Heart left ventricle (tissue), 16 donors: ENCODE measurements at places on chromosomes 3 and 15. TPM values are rescaled to one million over a fixed set of nuclear protein-coding genes. Genes with fewer than 3 reads are reported as not detected.

Gene CGGBP1
- 42.0 TPM for total RNA-seq

Gene ACKR2
- 2.4 TPM for total RNA-seq

- H3K4me1 ChIP-seq: no peaks in the 10 kb centered on the region
- H3K4me3 ChIP-seq: no peak overlapping the region
- no peaks in the 10 kb centered on the region for H3K27me3 ChIP-seq
- H3K36me3 ChIP-seq: no peaks in the 10 kb centered on the region
- no peak overlapping the region for H3K27ac ChIP-seq
Observed at GRCh38 chr3:85589145-85589544, 630.4 kb downstream of the CADM2 start.

DNA sequence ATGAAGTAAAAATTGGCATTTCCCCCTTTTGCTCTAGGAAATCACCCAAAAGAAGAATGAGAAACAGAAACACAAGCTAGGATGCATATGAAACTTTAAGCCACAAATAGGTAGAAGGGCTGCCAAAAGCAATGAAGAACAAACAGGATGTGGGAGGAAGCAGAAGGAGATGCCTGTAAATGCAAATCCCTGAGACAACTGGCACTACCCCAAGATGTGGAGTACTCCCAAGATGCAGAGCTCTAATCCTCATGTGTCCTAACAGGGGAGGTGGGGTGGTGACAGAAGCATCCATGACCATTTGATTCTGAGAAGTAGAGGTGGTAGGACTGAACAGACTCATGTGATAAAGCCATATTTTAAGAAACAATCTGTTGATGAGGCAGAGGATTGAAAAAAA is 31.9 kb upstream of the ZNF280D start:
- H3K36me3 ChIP-seq: no peaks in the 10 kb centered on the region
- no peak overlapping the region for H3K27ac ChIP-seq
- no peak overlapping the region for H3K4me3 ChIP-seq
- no peaks in the 10 kb centered on the region for H3K4me1 ChIP-seq
- no peaks in the 10 kb centered on the region for H3K27me3 ChIP-seq

GRCh38 chr3:129060276-129061022 is at the start of gene GP9:
Gene GP9, plus strand, starts transcription at chr3:129060779. Its CDS starts 961 bp downstream, at chr3:129061740.
- H3K27ac ChIP-seq: no peak within 1 kb of the TSS
- no peak for DNase-seq
- H3K4me3 ChIP-seq: no peak within 1 kb of the TSS
- peaks cover 2% of the 10 kb centered on the region for H3K4me1 ChIP-seq
- no peaks in the 10 kb centered on the region for H3K36me3 ChIP-seq

DNA sequence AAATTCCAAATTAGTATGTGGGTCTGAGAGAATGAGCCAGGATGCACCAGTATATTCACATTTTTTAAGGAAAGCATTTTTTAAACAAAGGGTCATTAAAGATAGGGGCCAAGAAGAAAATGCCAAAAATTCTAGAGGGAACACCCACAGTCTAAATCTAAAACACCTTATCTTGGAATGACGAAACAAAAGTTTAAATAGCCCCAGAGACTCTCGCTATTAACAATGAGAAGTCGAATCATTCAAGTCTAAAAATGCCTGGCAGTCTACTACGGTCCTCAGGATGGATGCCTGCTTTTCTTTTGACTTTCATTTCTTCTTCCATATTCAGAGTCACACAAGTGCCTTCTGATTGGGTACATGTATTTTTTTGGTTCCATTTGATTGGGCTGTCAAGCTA is 66.3 kb downstream of the SSUH2 start:
- no peaks in the 10 kb centered on the region for H3K36me3 ChIP-seq
- H3K27me3 ChIP-seq: no peaks in the 10 kb centered on the region
- no peak for DNase-seq
- H3K27ac ChIP-seq: no peak overlapping the region
- H3K4me3 ChIP-seq: no peak overlapping the region
- H3K4me1 ChIP-seq: no peaks in the 10 kb centered on the region

GRCh38 chr15:46956456-46956855 is 760.8 kb upstream of the SEMA6D start:
- no peaks in the 10 kb centered on the region for H3K27me3 ChIP-seq
- peak; percentile 38 for DNase-seq
- no peaks in the 10 kb centered on the region for H3K36me3 ChIP-seq
- H3K27ac ChIP-seq: no peak overlapping the region
- H3K4me1 ChIP-seq: no peaks in the 10 kb centered on the region

- no peaks in the 10 kb centered on the region for H3K36me3 ChIP-seq
- no peak overlapping the region for H3K4me3 ChIP-seq
- H3K27ac ChIP-seq: no peak overlapping the region
- no peaks in the 10 kb centered on the region for H3K4me1 ChIP-seq
Observed at GRCh38 chr3:162292409-162292808, 795.8 kb downstream of the OTOL1 start.

DNA sequence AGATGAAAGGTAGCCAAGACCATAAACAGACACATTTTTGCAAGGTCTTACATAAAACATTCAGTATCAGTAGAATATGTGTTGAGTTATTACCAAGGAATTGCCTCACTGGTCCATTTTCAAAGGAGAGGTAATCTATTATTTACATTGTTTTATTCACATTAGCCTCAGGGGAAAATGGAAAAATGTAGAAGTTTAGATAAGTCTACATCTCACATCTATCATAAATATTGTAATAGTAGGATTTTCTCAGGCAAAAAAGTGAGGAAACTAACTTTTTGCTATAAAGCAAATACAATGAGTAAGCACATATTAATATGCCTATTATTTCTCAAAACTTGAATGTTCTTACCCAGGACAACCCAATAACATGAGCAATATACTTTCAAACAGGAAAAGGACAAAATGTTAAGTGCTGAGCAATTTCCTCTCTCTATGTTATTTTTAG is 184.6 kb upstream of the AGTR1 start:
- H3K4me3 ChIP-seq: no peak overlapping the region
- DNase-seq: no peak
- no peaks in the 10 kb centered on the region for H3K4me1 ChIP-seq
- no peak overlapping the region for H3K27ac ChIP-seq
- H3K36me3 ChIP-seq: no peaks in the 10 kb centered on the region

- H3K4me1 ChIP-seq: peaks cover 2% of the 10 kb centered on the region
- DNase-seq: no peak
- H3K27ac ChIP-seq: peak overlapping the region; percentile 8
- no peak overlapping the region for H3K4me3 ChIP-seq
- no peaks in the 10 kb centered on the region for H3K27me3 ChIP-seq
Observed at GRCh38 chr3:194661946-194662345, 10.0 kb downstream of the LSG1 start.

DNA sequence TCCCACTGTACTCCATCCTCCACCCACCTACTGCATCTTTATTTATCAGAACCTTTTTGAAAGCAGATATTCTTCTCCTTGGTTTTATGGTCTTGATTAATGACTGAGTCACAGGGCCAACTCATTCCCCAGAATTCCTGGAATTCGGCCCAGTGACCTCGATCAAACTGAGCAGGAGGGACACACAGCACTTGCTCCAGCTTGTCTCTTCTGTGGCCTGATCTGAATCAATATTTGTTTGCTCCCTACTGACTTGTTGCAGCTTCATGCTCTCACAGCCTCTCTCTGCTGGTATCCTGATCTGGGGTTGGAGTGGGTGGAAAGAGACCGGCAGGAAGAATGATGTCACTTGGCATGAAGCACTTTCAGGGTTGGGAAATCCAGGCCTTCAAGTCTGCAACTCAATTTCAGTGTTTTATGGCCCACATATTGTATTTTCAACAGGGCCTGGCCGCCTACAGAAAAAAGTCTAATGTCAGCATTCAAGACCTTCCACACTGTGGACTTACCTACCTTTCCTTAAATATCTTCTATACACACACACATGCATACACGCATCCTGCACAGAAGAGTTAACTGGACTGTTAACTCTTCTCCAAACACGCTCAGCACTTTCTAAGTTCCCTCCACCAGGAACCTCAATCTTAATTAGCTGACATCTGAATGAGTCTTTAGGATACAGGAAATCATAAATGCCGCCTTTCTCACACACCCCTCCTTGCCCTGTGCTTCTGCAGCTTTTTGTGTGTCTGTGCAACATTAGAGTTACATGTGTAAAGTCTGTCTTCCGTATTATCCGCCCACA is 4.6 kb downstream of the ANXA2 start:
- peaks cover 83% of the 10 kb centered on the region for H3K4me1 ChIP-seq
- peak overlapping the region; percentile 20 for H3K4me3 ChIP-seq
- peaks cover 55% of the 10 kb centered on the region for H3K36me3 ChIP-seq
- H3K27ac ChIP-seq: peak overlapping the region; percentile 96

GRCh38 chr3:87468938-87469337 is 192.6 kb upstream of the POU1F1 start:
- no peak for DNase-seq
- no peaks in the 10 kb centered on the region for H3K4me1 ChIP-seq
- no peak overlapping the region for H3K27ac ChIP-seq
- H3K27me3 ChIP-seq: no peaks in the 10 kb centered on the region
- H3K36me3 ChIP-seq: no peaks in the 10 kb centered on the region

GRCh38 chr3:11367143-11367693 is 95.0 kb downstream of the ATG7 start:
- peaks cover 6% of the 10 kb centered on the region for H3K4me1 ChIP-seq
- no peak overlapping the region for H3K4me3 ChIP-seq
- H3K36me3 ChIP-seq: no peaks in the 10 kb centered on the region

Gene GRK7
- total RNA-seq: not detected

DNA sequence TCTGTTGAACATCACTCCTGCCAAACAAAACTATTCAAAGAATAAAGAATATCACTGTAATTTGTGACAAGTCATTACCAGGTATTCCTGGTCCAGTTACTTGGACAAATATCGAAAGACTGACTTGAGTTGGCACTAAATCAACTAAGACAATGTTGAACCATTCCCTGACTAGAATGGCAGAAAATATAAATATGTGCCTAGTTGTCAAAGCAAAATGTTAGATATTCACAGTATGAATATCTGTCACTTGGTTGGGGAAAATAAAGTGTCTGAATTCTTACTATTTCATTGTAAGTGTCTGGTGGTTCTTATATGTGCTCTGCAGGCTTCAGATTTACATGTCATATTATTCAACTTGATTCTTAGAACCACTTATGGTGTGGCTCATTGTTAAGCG is 470.2 kb downstream of the NAALADL2 start:
- H3K27me3 ChIP-seq: no peaks in the 10 kb centered on the region
- H3K4me3 ChIP-seq: no peak overlapping the region
- no peaks in the 10 kb centered on the region for H3K36me3 ChIP-seq
- no peak for DNase-seq
- H3K4me1 ChIP-seq: no peaks in the 10 kb centered on the region

- H3K4me1 ChIP-seq: no peaks in the 10 kb centered on the region
- no peaks in the 10 kb centered on the region for H3K36me3 ChIP-seq
- H3K27me3 ChIP-seq: no peaks in the 10 kb centered on the region
Observed at GRCh38 chr3:101284757-101285156, 35.6 kb downstream of the IMPG2 start.

GRCh38 chr15:101599091-101599490 is 53.1 kb downstream of the TM2D3 start:
- no peak overlapping the region for H3K4me3 ChIP-seq
- no peaks in the 10 kb centered on the region for H3K27me3 ChIP-seq
- H3K36me3 ChIP-seq: no peaks in the 10 kb centered on the region
- no peak overlapping the region for H3K27ac ChIP-seq
- no peaks in the 10 kb centered on the region for H3K4me1 ChIP-seq

Gene MUC13
- total RNA-seq: not detected

Gene ZNF80
- total RNA-seq: not detected

GRCh38 chr3:14461748-14462324 is 59.4 kb downstream of the SLC6A6 start:
- H3K27me3 ChIP-seq: no peaks in the 10 kb centered on the region
- no peak overlapping the region for H3K27ac ChIP-seq
- peaks cover 10% of the 10 kb centered on the region for H3K4me1 ChIP-seq
- H3K36me3 ChIP-seq: peaks cover 37% of the 10 kb centered on the region
- peak; percentile 55 for DNase-seq
- no peak overlapping the region for H3K4me3 ChIP-seq

DNA sequence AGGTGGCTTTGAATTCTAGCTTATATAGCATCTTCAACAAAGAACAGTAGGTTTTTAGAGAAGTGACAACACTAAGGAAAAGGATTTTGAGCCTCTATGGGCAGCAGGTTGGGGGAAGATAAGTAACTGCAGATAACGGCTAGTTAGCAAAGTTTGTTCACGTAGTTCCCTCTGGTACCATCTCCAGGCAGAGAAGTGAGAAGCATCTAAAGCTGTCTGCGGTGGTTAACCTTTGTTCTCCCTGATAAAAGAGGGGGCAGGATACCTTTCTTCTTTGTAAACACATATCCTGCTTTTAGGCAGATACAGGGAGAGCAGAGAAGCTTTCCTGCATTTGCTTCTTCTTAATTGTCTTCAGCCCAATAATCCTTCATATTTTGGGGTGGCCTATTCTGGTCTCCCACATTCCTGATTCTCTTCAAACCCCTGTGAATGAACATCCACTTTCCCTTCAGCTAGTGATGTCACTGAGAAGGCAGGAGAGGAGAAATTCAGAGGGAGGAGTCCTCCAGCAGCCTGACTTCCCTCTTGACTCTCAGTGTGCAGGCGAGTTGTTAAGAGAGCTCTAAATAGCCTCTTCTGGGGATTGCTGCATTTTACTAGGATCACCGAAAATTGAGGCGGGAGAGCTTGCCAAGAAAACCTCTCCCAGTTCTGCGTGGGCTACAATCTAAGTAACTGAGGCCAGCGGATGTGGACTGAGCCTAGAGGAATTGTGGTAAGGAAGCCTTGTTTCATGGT is 393.7 kb upstream of the C2CD4B start:
- H3K27me3 ChIP-seq: no peaks in the 10 kb centered on the region
- no peaks in the 10 kb centered on the region for H3K36me3 ChIP-seq
- peak overlapping the region; percentile 46 for H3K27ac ChIP-seq
